ENCODE measurements at places on chromosomes 7 and 10.

- no peak for DNase-seq
These were observed 94.9 kb downstream of the CPXM2 start for GRCh38 chr10:123796736-123797135.

- DNase-seq = no peak
These were observed 35.3 kb downstream of the RASGEF1A start for GRCh38 chr10:43231523-43232078.

- DNase-seq = no peak
These were observed 122.2 kb upstream of the PRSS58 start for GRCh38 chr7:142380069-142380468.

- no peak for DNase-seq
These were observed 4.2 kb upstream of the KCNH2 start for GRCh38 chr7:150982351-150982750.

Data from right renal pelvis (tissue), 4 donors.